Stimulated activated CD8-positive, alpha-beta memory T cell treated with anti-CD3 and anti-CD28 coated beads, Interleukin-15, amount 100 ng/mL, for 1 hour (primary cell): ENCODE measurements at places on chromosomes 1 and 21.

DNA sequence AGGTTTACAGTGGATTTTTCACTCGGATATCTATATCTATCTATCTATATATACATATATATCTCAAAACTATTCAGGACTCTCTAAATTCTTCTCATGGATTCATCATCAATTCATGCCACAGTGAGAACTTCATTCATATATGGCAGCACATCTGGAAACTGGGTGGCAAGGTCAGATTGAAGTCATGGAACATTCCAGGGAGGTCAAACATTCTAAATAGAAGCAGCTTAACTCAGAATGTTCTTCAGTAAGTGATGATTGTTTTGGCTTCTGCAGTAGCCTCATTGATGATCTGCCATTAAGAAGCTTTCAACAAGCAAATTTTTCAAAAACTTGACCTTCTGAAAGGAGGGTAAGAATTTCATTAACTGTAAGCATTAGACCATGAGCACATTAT lies 46.9 kb upstream of the ADAMTS1 start:
- DNase-seq: no peak

- no peak for DNase-seq
These were observed 71.5 kb upstream of the CXADR start for GRCh38 chr21:17441370-17441769.

- no peak for DNase-seq
These were observed 10.8 kb downstream of the PIK3C2B start for GRCh38 chr1:204483791-204484190.

DNA sequence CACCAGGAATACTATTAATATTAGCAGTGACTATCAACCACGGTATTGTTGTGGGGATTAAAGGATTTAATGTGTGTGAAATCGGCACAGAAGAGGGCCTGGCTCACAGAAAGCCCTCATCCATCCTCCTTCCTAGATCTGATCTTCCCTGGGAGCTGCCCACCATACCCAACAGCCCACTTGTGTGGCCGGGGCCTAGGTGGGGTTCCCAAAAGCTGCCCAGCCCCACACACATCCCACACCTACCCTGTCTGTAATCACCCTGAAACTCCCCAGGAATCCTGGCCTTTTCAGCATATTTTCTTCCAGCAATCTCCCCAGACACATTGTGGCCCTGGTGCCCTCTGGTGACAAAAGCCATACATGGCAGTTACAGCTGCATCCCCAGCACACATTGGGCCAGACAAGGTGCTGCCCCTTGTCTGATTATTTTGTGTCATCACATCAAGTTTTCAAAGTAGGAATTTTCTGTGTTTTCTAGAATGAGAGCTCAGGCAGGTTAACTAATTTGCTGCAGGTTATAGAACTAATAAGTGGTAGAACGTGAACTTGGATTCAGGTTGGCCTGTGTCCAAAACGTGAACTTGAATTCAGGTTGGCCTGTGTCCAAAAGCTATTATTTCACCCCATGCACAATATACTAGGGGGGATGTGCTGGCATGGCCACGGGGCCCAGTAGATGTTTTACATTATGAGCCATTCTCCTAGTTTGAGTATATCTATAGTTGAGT lies 5.3 kb upstream of the SLC6A9 start:
- DNase-seq: peak; percentile 35

DNA sequence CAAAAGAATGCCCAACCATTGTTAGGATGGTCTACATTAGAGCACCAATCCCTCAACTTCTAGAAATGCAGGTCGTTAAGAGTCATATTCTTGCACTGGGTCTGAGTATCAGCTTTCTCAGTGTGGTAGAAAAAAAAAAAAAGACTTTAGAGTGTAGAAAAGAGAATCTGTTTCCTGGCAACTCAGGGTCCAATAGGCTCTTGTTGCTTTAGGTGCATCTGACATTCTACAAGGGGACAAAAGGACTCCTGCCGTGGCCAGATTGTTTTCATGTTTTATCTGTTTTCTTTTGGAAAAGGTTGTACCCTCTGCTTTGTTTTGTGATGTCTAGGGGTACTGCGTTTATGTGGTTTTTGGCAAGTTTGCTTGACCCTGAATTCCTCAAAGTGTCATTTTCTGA lies 105.4 kb upstream of the KCNK2 start:
- no peak for DNase-seq

DNA sequence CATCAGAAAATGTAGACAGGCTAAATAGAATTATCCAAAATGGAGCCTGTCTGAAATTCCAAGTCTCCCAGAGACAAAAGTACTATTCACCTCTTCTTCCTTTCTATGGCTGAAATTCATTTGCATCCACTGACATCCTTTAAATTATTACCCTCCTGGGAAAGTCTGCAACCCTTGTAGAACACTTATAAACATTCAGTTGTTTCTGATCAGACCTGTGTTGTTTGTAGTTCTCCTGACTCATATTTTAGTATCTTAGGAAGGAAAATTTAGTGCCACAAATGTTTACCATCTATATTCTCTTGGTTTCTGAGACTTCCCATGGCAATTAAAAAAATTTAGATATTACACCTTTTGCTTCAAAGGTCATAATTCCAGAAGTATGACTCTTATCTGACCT lies 69.6 kb upstream of the C1orf105 start:
- DNase-seq: no peak

- DNase-seq: no peak
These were observed 7.8 kb upstream of the ARTN start for GRCh38 chr1:43925846-43926245.

GRCh38 chr1:212838145-212838544 lies 9.3 kb downstream of the SPATA45 start:
- no peak for DNase-seq

GRCh38 chr1:170415710-170416372 lies 116.1 kb upstream of the GORAB start:
- no peak for DNase-seq

DNA sequence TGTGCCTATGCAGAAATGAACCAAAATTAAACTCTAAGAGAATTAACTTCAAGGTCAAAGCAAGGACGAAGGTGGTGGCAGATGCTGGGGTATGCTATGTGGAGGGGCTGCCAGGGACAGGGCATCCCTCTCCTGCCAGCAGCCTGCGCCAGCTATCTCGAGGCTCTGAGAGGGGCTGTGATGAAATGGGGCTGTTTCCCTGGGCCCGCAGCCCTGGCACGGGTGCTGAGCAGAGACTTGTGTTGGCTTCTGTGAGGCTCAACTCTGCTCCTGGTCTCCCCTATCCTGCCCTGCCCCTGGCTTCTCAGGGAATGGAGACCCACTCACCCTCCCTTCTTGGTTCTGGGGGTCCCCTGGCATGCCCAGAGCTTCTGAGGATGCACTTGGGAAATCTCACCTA lies 41.9 kb upstream of the TIAM1 start:
- DNase-seq: no peak

DNA sequence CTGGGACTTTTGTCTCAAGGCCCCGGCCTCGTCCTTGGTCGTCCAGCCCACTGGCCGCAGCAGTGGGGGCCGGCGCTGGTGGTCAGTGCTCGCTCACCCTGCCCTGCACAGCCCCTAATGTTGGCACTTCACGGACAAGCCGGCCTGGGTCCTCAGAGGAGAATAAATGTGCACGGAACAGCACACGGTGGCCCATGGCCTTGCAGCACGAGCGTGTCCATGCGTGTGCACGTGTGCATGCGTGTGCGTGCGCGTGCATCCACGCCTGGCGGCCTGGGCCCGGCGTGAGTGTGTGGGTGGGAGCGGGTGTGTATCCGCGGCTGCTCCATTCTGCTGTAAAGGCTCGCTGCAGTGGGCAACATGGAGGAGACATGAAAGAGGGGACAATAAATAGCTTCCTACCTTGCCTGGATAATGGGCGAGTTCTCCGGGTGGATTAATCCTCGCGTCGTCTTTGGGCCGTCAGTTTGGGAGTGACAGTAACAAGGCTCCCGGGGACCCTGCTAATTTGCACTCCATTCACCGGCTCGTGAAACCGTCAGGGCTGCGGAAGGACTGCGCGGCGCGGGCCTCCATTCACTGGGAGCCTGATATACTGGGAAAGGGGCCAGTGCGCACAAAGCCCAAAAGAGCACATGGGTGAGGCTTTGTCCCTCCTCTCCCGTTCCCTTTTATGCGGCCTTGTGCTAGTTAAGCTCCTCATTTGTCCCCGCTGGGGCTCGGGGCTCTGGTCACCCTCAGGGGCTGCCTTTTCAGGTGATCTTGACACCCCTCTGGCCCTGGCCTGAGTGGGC lies 142.8 kb downstream of the PRDM16 start:
- no peak for DNase-seq

DNA sequence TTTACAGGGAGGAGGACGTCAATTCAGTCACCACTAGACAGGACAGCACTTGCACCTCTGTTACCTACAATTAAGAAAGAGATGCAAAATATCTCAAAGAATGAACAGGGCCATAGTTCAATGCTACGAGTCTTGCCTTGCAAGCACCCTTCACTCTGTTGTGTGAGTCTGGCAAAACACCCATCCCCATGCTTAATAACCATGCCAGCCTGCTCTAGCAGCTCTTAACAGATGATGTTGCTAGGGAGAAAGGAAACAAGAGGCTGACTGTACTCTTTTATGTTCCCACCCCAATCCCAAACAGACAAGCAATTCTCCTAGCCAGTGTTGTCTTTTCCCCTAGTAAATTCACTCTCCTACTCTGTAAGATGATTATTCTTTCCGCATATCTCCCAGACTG lies 5.3 kb downstream of the CBR1 start:
- DNase-seq: no peak

- no peak for DNase-seq
These were observed 100.1 kb upstream of the JUN start for GRCh38 chr1:58883888-58884482.

- DNase-seq: no peak
These were observed 30.6 kb upstream of the INSL5 start for GRCh38 chr1:66831529-66832239.

DNA sequence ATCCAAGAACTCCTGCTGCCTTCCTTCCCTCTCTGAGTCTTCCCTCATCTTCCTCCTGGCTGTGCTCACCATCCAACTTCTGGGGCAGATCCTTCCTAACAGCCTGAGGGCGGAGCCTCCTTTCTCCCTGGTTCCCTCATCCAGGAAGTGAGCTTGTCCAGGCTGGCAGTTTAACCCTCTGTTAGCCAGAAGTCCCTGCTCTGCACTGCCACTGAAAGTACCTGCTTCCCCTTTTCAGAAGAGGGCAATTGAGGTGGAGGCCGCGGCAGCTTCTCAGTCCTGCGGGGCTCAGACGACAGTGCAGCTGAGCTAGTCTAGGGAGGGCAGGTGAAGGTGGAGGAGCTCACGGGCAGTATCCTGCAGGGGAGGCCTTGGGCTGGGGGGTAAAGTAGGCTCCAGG lies 149.1 kb downstream of the FCRL5 start:
- DNase-seq: no peak

DNA sequence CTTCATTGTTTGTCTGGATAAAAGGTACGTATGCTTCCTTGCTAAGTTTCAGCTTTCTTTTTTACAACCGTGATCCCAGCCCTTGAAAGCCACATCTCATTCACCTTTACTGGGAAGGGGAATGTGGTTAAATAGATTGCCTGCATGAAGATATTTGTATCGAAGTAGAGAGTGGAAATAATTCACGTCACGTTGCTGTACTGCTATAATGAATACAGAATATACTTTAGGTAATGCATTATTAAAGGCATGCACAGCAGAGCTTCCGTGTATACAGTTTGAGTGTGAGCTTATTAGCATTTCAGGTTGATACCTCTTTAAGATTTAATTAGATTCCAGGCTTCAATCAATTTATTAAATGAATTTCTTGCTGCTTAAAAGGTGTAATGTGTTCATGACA lies 153.8 kb downstream of the HHAT start:
- no peak for DNase-seq

DNA sequence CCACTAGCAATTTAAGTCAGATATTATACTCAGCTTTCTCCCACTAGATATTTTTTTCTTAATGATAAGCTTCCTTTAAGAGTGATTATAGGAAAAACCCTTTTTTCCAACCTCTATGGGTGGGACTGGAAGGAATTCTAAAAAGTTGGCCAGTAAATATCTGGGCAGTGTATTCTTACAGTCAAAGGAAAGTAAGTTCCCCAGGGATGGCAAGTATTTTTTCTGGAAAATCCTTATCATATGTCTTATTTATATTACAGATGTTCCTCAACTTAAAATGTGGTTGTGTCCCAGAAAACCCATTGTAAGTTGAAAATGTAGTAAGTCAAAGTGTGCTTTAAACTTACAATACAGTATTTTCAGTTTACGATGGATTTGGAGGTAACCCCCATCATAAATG lies 29.2 kb downstream of the CMPK1 start:
- DNase-seq: no peak

DNA sequence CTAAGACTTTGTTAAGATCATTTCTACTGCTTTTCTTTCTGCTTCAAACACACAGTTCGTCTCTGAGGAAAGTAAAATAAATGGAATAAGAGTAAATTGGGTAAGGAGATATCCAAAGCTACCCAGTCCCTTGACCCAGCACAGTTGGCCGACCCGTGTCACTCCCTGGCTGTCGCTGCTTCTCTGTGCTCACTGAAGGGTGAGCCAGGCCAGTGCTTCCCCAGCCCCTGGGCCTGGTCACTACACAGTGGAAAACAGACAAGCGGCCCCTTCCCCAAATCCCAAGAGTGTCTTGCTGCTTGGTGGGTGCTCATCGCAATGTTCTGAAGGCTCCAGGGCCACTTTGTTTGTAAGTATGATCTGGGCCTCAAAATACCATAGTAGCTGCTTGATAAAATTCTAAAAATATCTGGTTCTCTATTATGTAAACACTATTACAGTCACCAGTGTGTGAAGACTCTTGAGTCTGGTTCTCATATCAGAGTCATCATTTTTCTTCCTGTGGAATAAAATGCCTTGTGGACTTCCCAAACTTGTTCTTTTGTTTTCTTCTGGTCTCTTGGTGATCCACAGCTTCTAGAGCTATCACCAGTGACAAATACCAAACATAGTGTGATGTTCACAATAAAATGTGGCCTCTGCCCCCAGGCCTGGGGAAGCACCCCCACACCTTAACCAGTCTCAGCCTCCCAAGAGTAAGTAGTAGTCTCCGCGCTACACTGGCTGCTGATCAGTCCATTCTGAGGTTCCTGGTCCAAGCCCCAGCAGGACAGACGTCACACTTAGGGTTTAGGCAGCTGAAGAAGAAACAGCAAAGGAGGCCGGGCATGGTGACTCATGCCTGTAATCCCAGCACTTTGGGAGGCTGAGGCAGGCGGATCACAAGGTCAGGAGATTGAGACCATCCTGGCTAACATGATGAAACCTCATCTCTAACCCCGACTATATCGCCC lies 106.2 kb downstream of the DHRS3 start:
- no peak for DNase-seq

DNA sequence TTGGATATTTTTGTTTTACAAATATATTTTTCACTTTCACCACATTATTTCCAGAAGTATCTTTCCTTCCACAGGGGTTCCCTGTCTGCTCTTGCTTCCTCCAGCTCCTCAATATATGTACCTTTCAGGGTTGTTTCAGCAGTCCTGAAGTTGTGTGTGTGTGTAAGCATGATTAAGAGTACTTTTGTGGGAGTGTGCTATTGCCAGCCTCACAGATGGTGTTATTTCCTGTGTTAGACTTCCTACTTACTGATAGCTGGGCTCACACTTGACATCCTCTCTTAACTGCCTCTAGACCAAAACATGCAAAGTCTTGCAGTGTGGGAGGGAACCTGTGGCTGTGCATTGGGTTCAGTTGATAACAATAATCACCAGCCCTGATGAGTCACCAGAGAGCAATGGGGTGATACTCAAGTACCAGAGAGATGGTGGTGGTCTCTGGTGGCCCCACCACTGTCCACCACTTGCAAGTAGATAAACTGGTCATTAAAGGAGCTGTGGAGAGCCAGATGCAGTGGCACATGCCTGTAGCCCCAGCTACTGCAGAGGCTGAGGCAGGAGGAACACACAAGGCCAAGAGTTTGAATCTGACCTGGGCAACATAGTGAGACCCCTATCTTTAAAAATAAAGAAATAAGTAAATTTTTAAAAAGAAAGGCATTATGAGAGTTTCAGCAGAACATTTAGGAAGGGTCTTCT lies 126.7 kb downstream of the NR5A2 start:
- DNase-seq: peak; percentile 10
